ENCODE measurements at places on chromosomes 4 and X.

DNA sequence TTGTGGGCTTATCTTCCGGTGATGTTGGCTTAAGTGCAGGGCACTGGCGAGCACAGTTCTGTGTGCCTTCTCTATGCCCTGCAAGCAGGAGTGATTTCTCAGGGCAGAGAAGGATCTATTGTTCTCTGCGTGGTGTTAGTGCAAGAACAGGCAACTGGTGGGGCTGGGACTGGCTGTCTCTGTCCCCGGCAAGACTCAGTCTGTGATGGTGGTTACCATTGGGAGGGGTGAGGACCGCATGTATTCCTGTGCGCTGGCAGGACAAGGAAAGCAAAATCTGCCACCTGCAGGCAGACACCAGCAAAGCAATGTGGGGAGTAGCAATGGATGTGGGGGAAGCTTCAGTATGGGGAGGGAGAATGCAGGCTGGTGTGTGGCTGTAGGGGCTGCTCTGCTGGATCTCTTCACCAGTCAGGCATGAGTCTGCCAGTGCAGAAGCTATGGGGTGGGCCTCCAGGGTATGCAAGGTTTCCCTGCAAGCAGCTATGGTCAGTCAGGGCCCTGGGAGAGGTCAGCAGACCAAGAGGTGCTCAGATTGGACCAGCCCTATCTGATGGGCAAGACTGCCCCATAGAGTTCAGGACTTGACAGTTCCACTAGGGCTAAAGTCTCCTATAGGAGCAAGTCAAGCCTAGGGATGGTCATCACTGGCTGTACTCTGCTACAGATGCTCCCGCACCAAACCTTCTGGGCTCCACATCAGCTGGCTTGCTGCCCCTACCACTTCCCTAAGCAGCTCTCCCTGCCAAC, 16.8 kb downstream of the PF4 start:
- no peak for DNase-seq

DNA sequence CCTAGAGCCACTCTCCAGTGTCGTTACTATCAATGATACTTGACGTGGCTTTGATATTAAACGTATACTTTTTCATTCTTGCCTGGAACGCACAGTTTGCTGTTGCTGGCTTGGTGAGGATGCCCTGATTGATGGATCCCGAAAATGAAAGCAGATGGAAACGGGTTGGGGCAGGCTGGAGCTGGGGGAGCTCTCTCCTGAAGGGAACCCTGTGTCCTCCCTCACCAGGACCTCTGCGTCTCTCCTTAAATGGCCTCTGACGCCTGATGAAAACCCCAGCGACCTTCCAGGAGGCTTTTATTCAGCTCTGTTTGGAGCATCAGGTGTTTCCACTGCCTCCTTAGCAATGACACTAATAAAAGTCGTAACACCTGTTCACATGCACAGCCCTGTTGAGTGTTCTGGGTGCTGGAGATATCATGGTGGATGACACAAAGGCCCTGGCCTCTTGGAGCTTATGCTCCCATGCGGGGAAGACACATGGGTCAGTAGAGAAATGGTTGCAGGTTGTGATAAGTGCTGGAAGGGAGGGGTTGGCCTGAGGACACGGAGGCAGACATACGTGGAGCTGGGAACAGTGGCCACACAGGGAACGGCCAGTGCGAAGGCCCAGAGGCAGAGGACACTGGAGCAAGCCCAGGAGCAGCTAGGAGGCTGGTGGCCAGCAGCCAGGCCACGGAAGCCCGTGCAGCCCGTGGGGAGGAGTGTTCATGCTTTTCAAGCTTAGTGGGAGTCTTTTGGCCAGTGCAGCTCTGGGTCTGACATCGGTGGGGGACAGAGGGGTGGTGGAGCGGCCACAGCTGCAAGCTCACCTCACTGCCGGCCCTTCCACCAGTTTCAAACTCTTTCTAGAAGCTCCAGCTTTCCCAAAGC, 7.5 kb downstream of the MSANTD1 start:
- no peak for DNase-seq

GRCh38 chr4:81431971-81432370, 39.7 kb downstream of the RASGEF1B start:
- DNase-seq = no peak

- no peak for DNase-seq
Observed at GRCh38 chr4:144894573-144894972, 203.4 kb downstream of the ANAPC10 start.

DNA sequence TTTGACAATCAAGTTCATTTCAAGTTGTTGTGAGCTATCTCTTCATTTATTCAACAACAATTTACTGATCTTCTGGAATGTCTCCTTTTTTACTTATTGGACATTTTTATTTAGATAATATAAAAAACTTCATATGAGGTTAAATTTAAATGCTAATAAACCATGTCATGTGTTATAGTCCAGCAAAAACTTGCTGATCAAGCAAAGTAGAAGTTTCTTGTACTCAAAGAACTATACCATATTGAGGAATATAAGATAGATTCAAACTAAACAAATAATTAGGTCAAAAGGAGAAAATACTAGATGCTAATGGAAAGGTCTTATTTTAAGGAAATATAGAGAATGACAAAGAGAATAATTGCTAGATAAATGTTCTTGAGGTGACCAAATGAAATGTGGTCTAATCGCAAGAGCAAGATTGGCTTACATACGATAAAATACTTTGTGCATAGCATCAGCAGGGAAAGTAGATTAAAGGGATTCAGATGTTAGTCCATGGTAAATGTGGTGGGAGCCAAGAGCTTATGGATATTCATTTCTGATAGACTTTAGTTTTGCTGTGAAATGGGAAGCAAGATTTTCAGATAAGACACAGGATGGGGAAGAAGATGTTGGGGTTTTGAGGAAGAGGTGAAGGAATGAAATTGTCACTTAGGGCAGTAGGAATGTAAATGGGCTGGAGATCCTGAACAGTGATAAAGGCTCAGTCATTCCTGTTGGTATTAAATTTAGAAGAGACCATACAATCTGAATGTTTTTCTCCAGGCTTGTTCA, 229.5 kb downstream of the MAPK10 start:
- DNase-seq = no peak
